ENCODE measurements at places on chromosomes 13 and 19. TPM values are rescaled to one million over a fixed set of nuclear protein-coding genes. Genes with fewer than 3 reads are reported as not detected.

CDX2 gene
- total RNA-seq: not detected

DNA sequence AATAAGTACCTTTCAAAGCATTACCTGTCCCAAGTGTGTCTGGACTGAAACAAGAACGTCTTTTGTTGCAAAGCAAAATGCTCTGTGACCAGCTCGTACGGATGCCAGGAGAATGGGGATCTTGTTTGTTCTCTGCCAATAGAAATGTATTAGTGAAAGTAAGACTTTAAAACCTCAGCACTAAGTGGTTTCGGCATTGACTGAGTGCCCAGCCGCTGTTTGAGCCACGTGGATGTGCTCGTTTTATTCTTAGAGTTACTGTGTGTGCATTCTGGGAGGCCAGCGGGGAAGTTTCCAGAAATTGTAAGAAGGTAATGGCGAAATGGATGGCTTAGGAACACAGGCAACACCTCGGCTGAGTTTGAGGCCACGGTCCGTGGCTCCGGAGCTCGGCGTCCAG lies 117.1 kb upstream of the USP29 start:
- no peaks in the 10 kb centered on the region for H3K27me3 ChIP-seq
- H3K4me3 ChIP-seq: no peak overlapping the region
- H3K27ac ChIP-seq: no peak overlapping the region
- no peaks in the 10 kb centered on the region for H3K36me3 ChIP-seq
- DNase-seq: no peak
- H3K4me1 ChIP-seq: no peaks in the 10 kb centered on the region

NKPD1 gene
- 1.3 TPM for total RNA-seq

DNA sequence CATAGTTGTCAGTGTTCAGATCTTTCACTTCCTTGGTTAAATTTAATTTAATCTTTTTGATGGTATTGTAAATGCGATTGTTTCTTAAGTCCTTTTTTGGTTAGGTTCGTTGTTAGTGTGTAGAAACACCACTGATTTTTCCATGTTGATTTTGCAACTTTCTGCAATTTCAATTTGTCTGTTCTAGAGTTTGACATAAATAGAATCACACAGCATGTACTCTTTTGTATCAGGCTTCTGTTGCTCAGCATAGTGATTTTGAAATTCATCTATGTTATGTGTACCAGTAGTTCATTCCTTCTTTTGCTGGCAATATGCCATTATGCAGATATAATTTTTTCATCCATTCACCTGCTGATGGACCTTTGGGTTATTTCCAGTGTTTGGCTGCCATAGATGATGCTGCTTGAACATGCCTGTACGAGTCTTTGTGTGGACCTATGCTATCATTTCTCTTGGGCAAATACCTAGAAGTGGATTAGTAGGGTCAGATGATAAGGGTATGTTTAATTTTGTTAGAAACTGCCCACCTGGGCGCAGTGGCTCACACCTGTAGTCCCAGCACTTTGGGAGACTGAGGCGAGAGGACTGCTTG lies 33.1 kb downstream of the BICRA start:
- H3K27ac ChIP-seq: no peak overlapping the region
- H3K36me3 ChIP-seq: no peaks in the 10 kb centered on the region
- DNase-seq: no peak
- no peak overlapping the region for H3K4me3 ChIP-seq

CEACAM8 gene
- not detected for total RNA-seq

DNA sequence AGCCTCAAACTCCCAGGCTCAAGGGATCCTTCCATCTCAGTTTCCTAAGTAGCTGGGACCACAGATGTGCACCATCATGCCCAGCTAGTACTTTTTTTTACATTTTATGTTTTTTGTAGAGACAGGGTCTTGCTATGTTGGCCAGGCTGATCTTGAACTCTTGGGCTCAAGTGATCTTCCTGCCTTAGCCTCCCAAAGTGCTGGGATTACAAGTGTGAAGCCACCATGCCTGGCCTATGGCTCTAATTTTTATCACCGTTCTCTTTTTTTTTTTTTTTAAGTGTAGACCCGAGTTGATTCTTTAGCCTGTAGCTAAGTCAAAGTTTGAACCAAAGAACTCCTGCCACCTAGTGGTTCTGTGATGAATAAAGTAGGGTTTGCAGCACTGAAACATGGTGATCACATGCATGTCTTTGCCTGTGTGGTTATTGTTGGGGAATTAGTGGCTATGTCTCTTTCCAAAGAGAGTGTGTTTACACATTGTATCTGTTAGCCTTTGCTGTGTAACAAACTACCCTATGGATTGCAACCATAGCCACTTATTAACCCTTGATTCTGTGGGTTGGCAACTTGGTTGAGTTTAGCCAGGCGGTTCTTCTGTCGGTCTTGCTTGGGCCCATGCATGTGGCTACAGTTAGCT lies 11.6 kb downstream of the NFILZ start:
- H3K4me1 ChIP-seq: no peaks in the 10 kb centered on the region
- H3K4me3 ChIP-seq: no peak overlapping the region
- peak; percentile 75 for DNase-seq
- no peak overlapping the region for H3K27ac ChIP-seq
- H3K36me3 ChIP-seq: no peaks in the 10 kb centered on the region

- DNase-seq: peak; percentile 88
- peaks cover 7% of the 10 kb centered on the region for H3K27me3 ChIP-seq
- peak within 1 kb of the TSS; percentile 86 for H3K4me3 ChIP-seq
Measured at GRCh38 chr13:52159159-52159982, at the start of gene NEK3. NEK3 (minus strand) TSS chr13:52159597; CDS start chr13:52156191, 3,406 bp downstream.

DNA sequence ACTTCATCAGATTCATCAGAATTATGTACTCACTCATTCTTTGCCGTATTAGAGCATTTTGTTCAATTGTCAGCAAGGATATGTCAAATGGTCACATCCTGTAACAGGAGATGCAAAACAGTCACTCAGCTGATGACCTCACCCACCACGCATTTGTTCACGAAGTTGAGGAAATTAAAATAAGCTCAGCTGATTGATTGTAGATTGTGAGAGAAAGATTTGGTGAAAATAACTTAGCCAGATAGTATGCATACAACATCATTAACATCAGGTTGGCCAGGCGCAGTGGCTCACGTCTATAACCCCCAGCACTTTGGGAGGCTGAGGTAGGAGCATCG lies 22.6 kb upstream of the CDC16 start:
- H3K4me3 ChIP-seq: no peak overlapping the region
- H3K36me3 ChIP-seq: no peaks in the 10 kb centered on the region
- DNase-seq: no peak
- H3K27me3 ChIP-seq: no peaks in the 10 kb centered on the region
- H3K4me1 ChIP-seq: no peaks in the 10 kb centered on the region

GARRE1 gene
- 16.0 TPM for total RNA-seq

CLEC11A gene
- 8.0 TPM for total RNA-seq

- no peaks in the 10 kb centered on the region for H3K27me3 ChIP-seq
- peak overlapping the region; percentile 50 for H3K27ac ChIP-seq
- H3K4me3 ChIP-seq: no peak overlapping the region
- no peaks in the 10 kb centered on the region for H3K36me3 ChIP-seq
Measured at GRCh38 chr13:82747291-82747690, 1135.0 kb downstream of the SLITRK1 start.

CYP2A6 gene
- total RNA-seq: not detected

GRCh38 chr19:21915411-21915810 lies 79.4 kb upstream of the ZNF43 start:
- DNase-seq: no peak
- no peaks in the 10 kb centered on the region for H3K27me3 ChIP-seq
- H3K27ac ChIP-seq: no peak overlapping the region
- H3K36me3 ChIP-seq: no peaks in the 10 kb centered on the region
- no peaks in the 10 kb centered on the region for H3K4me1 ChIP-seq

GRCh38 chr13:66424422-66424821 lies 805.7 kb downstream of the PCDH9 start:
- H3K36me3 ChIP-seq: no peaks in the 10 kb centered on the region
- H3K4me1 ChIP-seq: no peaks in the 10 kb centered on the region
- H3K4me3 ChIP-seq: no peak overlapping the region
- no peaks in the 10 kb centered on the region for H3K27me3 ChIP-seq

ZNF540 gene
- total RNA-seq: 3.0 TPM

GRCh38 chr13:83634601-83635000 lies 247.7 kb downstream of the SLITRK1 start:
- no peak for DNase-seq
- H3K36me3 ChIP-seq: no peaks in the 10 kb centered on the region
- H3K27me3 ChIP-seq: no peaks in the 10 kb centered on the region

DNA sequence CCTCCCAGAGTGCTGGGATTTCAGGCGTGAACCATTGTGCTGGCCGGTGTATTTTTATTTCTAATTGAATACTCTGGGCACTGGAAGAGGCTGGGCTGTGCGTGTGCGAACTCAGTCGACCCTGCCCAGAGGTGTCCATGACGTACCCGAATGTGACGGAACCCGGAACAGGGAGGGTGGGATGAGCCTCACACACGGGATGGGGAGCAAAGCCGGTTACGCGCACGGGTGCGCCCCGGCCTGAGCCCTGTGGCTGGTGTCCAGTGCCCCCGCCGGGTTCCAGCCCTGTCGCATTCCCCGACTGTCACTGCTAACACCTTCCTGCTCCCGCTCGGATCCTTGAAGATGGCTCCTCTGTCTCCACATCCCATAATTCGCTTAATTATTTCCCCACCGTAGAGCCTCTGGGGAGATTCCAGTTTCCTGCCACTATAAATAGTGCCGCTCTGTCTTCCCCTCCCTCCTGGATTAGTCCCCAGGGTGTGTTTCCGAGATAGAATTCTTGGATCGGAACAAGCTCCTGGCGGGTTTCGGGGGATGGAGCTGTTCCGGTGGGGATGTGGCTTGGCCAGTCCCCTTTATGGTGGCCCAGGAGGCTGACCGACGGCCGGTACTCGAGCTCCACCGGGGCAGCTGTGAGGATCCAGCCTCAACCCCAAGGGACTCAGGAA lies 22.0 kb downstream of the SBNO2 start:
- H3K27ac ChIP-seq: no peak overlapping the region
- H3K27me3 ChIP-seq: no peaks in the 10 kb centered on the region
- no peak for DNase-seq
- H3K36me3 ChIP-seq: no peaks in the 10 kb centered on the region

DNA sequence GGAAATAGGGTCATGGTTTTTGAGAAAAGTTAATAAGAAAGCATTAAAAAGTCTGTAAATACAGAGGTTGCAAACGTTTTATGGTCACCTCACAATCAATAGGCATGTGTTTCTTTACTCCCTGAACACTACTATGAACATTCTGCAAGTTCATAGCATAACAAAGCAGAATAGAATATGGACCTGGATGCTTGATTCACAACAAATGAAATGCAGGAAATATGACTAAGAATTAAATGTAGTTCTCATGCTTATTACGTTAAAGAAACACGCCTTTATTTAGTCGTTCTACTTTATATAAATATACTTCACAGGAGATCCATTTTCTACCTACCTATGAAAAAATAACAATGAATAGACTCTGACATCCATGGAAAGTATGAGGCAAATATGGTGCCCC lies 344.0 kb downstream of the KCTD12 start:
- no peaks in the 10 kb centered on the region for H3K27me3 ChIP-seq
- no peaks in the 10 kb centered on the region for H3K4me1 ChIP-seq
- H3K36me3 ChIP-seq: no peaks in the 10 kb centered on the region
- H3K4me3 ChIP-seq: no peak overlapping the region
- no peak for DNase-seq

- no peak for DNase-seq
- no peak overlapping the region for H3K4me3 ChIP-seq
- no peaks in the 10 kb centered on the region for H3K36me3 ChIP-seq
- no peak overlapping the region for H3K27ac ChIP-seq
Measured at GRCh38 chr13:30985637-30986205, 53.3 kb downstream of the TEX26 start.

TMEM59L gene
- total RNA-seq: 6.8 TPM

GRIN2D gene
- 16.5 TPM for total RNA-seq

DNA sequence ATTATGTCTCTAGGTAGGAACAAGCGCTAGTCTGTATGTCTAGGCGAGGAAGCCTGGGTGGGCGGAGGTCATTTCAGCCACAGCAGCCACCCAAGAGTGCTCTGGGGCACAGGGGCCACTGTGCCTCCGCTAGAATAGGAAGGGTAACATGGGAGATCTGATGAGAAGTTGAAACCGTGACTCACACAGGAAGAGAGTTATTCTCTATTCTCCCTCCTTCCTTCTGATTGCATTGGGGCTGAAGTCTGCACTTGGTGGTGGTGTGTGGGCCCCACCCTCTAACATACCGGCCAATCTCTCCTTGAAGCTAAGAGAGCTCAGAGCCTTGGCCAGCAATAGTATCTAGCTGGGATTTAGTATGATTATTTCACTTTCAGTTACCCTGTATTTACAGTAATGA lies 20.3 kb upstream of the GGACT start:
- H3K27me3 ChIP-seq: no peaks in the 10 kb centered on the region
- no peaks in the 10 kb centered on the region for H3K4me1 ChIP-seq
- H3K36me3 ChIP-seq: no peaks in the 10 kb centered on the region
- H3K4me3 ChIP-seq: no peak overlapping the region

AKAP11 gene
- total RNA-seq: 20.7 TPM

GRCh38 chr19:55590109-55590508 lies 9.2 kb downstream of the FIZ1 start:
- H3K27me3 ChIP-seq: peaks cover 40% of the 10 kb centered on the region
- no peak for DNase-seq
- H3K4me1 ChIP-seq: peaks cover 23% of the 10 kb centered on the region
- H3K36me3 ChIP-seq: no peaks in the 10 kb centered on the region

KRTDAP gene
- not detected for total RNA-seq

Data from GM23338 (cell line).